ENCODE measurements at places on chromosomes 6 and 20.

DNA sequence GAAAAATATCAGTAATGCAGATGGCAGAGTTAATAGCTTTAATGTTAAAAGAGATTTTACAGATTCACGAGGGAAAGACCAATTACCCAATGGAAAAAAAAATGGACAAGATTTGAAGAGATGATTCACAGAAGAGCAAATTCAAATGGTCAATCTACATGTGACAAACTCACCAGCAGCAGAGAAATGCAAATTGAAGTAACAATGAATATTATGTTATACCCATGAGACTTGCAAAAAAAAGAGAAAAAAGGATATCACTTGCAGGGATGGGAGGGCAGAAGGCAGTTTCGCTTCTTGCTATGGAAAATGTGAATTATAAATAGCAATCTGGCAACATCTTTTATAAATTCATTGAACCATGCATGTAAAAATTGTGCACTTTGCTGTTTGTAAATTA lies 55.9 kb downstream of the PROKR2 start:
- DNase-seq = no peak

DNA sequence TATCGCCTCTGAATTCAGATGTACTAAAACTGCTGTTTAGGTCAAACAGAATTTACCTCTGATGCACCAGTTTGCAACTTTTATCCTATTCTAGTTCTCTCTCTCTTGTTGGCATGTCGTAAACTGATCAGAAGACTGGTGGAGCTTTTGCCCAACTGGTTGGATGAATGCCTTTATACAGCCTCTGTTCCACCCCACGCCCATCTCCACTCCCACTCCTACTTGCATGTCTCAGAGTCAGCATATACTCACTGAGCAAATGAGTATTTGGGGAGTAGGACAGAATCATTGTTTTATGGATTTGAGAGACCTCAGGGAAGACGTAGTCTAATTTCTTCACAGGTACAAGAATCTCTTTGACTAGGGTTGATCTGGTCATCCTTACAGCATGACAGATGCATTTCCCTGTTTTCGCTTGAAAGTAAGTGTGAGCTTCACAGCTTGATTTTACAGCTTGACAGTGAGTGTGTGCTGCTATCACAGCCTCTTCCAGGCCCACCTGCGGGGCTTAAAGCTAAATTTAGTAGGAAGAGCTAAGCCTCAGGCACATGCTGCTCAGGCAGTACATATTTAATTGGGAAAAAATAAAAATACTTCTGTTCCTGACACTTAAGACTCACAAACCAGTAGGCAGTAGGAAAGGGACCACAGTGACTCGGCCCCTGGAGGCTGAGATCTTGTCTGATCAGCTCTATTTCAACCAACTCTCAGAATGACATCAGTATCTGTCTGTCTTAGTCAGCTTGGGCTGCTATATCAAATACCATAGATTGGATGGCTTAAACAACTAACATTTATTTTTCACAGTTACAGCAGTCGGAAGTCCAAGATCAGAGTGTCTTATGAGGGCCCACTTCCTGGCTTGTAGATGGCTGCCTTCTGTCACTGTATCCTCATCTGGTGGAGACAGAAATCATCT lies 30.4 kb downstream of the TRMT6 start:
- no peak for DNase-seq

GRCh38 chr6:136920216-136920615 lies 1.9 kb upstream of the SLC35D3 start:
- no peak for DNase-seq

- DNase-seq = no peak
Observed at GRCh38 chr6:167925026-167925425, 72.4 kb upstream of the KIF25 start.
